ENCODE measurements at places on chromosomes 4 and X.

- no peak for DNase-seq
Observed at GRCh38 chr4:139767168-139767567, 101.5 kb downstream of the MGST2 start.

DNA sequence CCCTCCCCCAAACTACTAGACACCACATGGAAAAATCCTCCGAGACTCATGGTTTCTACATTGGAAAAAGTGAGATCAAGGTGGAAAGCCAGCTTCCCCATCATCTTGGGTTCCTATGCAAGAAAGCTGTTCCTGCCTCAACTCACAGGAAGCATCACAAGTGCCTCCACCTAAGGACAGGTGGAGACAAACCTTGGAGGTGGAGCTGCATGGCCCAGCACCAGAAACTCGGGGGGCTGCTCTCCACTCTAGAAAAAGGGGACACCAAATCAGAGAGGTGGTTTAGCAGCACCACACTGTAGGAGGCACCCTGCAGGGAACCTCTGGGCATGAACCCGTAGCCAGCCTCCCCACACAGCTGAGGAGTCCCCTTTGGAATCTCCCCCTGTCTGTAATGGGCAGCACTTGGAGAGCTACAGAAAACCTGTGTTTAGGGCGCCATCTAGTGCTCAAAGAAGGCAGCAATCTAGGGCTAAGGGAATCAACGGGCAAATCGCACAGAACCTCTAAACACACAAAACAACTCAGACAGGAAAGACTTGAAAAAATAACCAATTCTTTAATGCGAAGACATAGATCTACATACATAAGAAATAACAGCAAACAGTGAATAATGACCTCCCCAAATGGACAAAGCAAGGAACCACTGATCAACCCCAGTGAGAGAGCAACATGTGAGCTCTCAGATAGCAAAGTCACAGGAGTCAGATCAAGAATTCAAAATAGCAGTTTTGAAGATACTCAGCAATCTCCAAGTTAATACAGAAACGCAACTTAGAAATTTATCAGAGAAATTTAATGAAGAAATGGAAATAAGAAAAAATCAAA, 37.0 kb upstream of the ZBTB33 start:
- peak; percentile 51 for DNase-seq

DNA sequence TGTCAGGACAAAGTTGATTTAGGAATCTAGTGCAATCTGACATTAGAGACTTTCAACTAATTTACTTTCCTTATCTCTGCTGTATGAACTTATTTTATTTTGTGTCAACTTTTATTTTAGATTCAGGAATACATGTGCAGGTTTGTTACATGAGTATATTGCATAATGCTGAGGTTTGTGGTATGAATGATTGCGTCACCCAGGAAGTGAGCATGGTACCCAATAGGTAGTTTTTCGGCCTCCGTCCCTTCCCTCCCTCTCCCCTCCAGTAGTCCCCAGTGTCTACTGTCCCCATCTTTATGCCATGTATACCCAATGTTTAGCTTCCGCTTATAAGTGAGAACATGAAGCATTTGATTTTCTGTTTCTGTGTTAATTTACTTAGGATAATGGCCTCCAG, 68.7 kb upstream of the TEX13D start:
- DNase-seq, result no peak

GRCh38 chr4:33477715-33478114, 2757.5 kb downstream of the PCDH7 start:
- DNase-seq, result no peak

Data from GM20000 (cell line).